ENCODE measurements at places on chromosomes 7 and 10. TPM values are rescaled to one million over a fixed set of nuclear protein-coding genes. Genes with fewer than 3 reads are reported as not detected.

Gene PRLHR
- total RNA-seq, result not detected

Gene SUN3
- total RNA-seq, result not detected

Gene NUPR2
- total RNA-seq, result not detected

Gene BUD23
- 42.4 TPM for total RNA-seq

Gene FAM25A
- not detected for total RNA-seq

Gene FRG2B
- total RNA-seq, result not detected

Gene KAZALD1
- 9.9 TPM for total RNA-seq

Gene DNA2
- 7.1 TPM for total RNA-seq

Gene SUV39H2
- 4.3 TPM for total RNA-seq

Gene CFAP70
- total RNA-seq, result 11.3 TPM

Gene SP8
- total RNA-seq, result not detected

GRCh38 chr7:40133561-40134427 is 628 bp downstream of the MPLKIP start:
- H3K36me3 ChIP-seq, result no peaks in the 10 kb centered on the region
- DNase-seq, result no peak

GRCh38 chr7:90677486-90678404 is 81.6 kb downstream of the CDK14 start:
- no peaks in the 10 kb centered on the region for H3K4me1 ChIP-seq
- no peaks in the 10 kb centered on the region for H3K27me3 ChIP-seq
- DNase-seq, result no peak
- no peak overlapping the region for H3K27ac ChIP-seq
- no peak overlapping the region for H3K4me3 ChIP-seq

DNA sequence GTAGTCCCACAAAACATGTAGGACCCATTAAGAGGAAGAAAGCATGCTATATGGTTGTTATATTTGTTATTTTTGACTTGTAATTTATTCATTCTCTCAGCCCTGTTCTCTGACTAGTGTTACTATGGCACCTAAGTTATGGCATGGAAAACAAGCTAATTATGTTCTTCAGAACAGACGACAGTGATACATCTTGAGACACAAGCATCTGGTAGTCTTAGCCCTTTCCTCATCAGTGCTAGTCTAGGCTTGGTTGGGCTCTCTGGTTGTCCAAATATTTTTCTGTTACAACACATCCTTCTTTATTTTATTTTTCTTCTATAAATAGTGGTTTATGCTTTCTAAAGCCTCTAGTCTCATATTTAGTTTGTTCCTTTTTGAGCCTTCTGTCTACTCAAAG is 308.3 kb upstream of the KAT6B start:
- H3K36me3 ChIP-seq, result no peaks in the 10 kb centered on the region
- H3K27ac ChIP-seq, result no peak overlapping the region
- H3K4me3 ChIP-seq, result no peak overlapping the region
- no peaks in the 10 kb centered on the region for H3K4me1 ChIP-seq

DNA sequence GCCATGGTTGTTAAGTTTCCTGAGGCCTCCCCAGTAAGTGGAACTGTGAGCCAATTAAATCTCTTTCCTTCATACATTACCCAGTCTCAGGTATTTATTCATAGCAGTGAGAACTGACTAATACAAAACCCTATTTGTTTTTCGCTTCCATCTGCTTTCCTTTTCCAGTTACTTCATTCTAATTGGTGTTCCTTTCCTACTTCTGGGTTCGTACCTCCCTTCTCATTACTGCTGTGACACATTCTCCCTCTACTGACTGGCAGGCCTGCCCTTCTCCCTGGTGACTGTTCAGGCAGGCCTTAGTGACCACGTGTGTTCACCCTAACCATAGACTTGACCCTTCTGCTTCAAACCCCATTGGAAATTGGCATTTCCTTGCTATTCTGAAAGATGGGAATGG is 37.7 kb downstream of the MTURN start:
- H3K4me1 ChIP-seq, result peaks cover 26% of the 10 kb centered on the region
- H3K36me3 ChIP-seq, result no peaks in the 10 kb centered on the region
- no peak overlapping the region for H3K4me3 ChIP-seq
- H3K27me3 ChIP-seq, result no peaks in the 10 kb centered on the region

DNA sequence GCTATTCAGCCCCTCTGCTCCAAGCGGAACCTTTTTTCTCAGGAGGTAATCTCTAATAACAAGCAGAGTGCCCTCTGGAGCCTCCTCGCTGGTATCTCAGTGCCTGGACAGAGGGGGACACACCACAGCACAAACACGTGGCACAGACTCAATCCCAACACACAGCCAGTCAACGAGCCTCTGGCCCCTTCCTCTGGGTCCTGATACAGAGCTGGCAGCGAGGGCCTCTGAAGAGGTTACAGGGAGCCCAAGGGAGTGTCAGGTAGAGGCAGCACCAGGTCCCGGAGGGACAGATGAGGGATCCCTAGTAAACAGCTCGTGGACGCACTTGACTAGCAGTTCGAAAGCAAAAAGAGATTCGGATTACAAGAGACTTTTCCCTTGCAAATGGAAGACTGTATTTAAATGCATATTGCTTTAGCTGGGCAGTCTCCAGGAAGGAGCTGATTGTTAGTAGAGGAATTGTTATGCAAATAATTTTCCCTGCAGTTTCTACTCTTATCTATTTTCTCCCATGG is 14.1 kb downstream of the CXCL12 start:
- no peak overlapping the region for H3K4me3 ChIP-seq
- H3K27ac ChIP-seq, result no peak overlapping the region
- no peaks in the 10 kb centered on the region for H3K4me1 ChIP-seq
- H3K36me3 ChIP-seq, result no peaks in the 10 kb centered on the region

DNA sequence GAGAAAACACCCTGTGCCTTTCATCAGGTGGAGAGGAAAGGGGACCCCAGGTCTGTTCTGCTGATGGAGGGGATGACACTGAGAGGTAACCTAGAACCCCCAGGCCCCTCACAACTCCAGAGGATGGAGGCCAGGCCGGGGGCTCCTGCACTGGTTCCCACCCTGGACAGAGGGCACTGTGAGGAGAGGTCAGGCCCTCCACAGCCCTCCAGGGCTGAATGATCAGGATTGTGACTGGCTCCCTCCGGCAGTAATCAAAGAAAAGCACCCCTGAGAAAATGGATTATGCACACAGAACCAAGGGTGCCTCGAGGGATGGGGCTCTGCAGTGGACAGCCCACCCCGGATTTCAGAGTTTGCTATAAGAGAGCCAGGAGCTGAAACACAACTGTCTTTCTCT is 502.8 kb downstream of the TCERG1L start:
- H3K27ac ChIP-seq, result no peak overlapping the region
- no peaks in the 10 kb centered on the region for H3K27me3 ChIP-seq
- no peaks in the 10 kb centered on the region for H3K36me3 ChIP-seq
- no peaks in the 10 kb centered on the region for H3K4me1 ChIP-seq
- DNase-seq, result no peak

GRCh38 chr7:95102662-95103061 is 195.3 kb downstream of the PPP1R9A start:
- H3K4me3 ChIP-seq, result no peak overlapping the region
- no peak for DNase-seq
- no peak overlapping the region for H3K27ac ChIP-seq
- no peaks in the 10 kb centered on the region for H3K4me1 ChIP-seq
- H3K36me3 ChIP-seq, result no peaks in the 10 kb centered on the region

- H3K27ac ChIP-seq, result no peak overlapping the region
- no peaks in the 10 kb centered on the region for H3K4me1 ChIP-seq
- no peak overlapping the region for H3K4me3 ChIP-seq
- DNase-seq, result no peak
- no peaks in the 10 kb centered on the region for H3K27me3 ChIP-seq
- no peaks in the 10 kb centered on the region for H3K36me3 ChIP-seq
These were observed 595.8 kb upstream of the MKI67 start for GRCh38 chr10:128721963-128722445.

DNA sequence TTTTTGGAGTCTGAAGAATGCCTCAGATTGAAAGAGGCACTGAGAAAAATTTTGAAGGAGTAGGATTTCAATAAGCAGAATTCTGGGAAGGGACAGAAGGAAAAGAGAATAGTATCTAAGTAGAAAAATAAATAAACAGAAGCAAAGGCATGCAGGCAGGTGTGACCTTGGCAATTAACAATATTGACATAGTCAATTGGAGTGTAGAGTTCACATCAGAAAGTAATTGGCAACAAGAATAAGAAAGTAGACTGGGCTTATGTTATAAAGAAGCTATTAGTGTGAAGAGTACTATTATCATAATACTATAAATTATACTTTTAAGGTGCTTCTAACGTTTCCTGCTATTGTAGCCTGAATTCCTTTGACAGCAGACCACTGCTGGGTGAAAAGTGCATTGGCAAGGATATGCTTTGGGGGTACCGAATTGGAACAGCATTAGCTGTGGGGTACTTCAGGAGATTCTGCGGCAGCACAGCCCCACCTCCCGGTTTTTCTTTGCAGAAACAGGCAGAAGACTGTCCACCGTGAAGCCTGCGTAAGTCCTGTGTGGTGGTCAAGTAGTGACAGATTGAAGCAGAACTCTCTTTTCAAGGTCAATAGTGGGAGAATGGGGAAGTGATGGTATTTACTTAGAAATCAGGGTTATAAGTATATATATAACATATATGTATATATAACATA is 357.0 kb downstream of the THSD7A start:
- H3K27me3 ChIP-seq, result no peaks in the 10 kb centered on the region
- no peak overlapping the region for H3K27ac ChIP-seq
- no peaks in the 10 kb centered on the region for H3K36me3 ChIP-seq
- DNase-seq, result no peak
- no peak overlapping the region for H3K4me3 ChIP-seq
- H3K4me1 ChIP-seq, result no peaks in the 10 kb centered on the region

DNA sequence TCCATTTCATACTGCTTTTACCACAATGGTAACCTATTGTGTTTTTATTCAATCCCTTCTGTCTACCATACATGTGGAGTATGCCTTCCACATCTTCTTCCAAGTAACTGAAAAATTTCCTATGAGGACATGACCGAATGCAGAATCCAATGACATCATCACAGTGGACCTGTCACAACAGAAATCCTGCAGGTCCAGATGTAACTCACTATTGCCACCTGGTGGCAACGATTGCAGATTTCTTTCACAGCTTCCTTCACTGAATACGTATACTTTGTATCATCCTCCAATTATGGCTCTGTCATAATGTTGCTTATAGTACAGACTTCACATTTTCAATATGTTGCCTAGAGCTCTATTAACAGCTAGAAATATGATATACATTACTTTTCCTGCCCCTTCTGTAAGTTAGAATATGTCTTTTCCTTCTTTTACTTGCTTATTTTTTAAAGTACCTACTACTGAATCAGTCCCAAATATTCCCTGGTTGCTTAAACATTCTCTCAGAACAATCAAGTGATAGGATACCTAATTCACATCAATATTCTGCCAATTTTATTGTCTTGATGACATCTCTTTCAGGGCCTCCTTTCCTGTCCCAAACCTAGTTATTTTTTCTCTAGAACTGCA is 45.4 kb downstream of the SLC13A1 start:
- H3K4me3 ChIP-seq, result no peak overlapping the region
- H3K27me3 ChIP-seq, result no peaks in the 10 kb centered on the region
- H3K27ac ChIP-seq, result no peak overlapping the region
- no peak for DNase-seq
- no peaks in the 10 kb centered on the region for H3K4me1 ChIP-seq

GRCh38 chr10:29627201-29628132 is 7.3 kb downstream of the SVIL start:
- H3K27me3 ChIP-seq, result no peaks in the 10 kb centered on the region
- DNase-seq, result no peak
- no peaks in the 10 kb centered on the region for H3K36me3 ChIP-seq

DNA sequence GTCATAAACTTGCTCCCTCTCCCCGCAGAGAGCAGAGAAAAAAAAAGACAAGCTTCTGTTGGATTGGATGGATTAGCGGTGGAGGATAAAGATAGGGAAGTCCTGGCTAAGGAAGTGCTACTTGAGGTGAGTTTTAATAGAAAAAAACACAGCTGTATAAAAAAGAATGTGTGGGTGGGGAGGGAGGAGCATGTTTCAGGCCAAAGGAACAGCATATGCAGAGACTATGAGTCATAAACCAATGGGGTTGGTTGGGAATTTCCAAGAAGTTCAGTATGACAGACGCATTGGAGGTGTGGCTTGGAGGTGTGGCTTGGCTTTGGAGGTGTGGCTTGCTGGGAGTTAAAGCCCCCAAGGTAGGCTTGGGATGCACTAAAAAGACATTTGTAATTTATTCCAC is 103.0 kb upstream of the LSM8 start:
- no peaks in the 10 kb centered on the region for H3K4me1 ChIP-seq
- H3K27ac ChIP-seq, result no peak overlapping the region
- H3K27me3 ChIP-seq, result no peaks in the 10 kb centered on the region

DNA sequence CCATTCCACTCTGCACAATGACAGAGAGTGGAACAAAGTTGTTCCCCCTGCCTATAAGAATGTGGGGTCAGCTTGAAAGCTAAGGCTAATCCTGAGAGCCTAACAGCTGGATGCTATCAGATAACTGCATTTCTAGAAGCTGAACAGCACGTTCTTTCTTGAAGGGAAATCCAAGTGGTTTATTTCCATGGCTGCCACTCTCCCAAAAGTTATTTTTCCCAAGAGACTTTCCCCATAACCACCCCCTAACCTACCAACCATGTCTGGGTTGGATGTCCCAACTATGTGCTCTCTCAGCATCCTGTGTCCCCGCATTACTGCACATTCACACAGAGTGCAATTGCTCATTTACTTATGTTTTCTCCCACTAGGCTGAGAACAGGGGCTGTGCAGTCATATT is 140.7 kb upstream of the ANKRD1 start:
- no peak for DNase-seq
- no peaks in the 10 kb centered on the region for H3K4me1 ChIP-seq
- no peaks in the 10 kb centered on the region for H3K27me3 ChIP-seq
- H3K4me3 ChIP-seq, result no peak overlapping the region

GRCh38 chr10:21184216-21184615 is 287.1 kb upstream of the NEBL start:
- no peaks in the 10 kb centered on the region for H3K4me1 ChIP-seq
- H3K27ac ChIP-seq, result no peak overlapping the region
- no peaks in the 10 kb centered on the region for H3K36me3 ChIP-seq
- no peak overlapping the region for H3K4me3 ChIP-seq
- no peak for DNase-seq

DNA sequence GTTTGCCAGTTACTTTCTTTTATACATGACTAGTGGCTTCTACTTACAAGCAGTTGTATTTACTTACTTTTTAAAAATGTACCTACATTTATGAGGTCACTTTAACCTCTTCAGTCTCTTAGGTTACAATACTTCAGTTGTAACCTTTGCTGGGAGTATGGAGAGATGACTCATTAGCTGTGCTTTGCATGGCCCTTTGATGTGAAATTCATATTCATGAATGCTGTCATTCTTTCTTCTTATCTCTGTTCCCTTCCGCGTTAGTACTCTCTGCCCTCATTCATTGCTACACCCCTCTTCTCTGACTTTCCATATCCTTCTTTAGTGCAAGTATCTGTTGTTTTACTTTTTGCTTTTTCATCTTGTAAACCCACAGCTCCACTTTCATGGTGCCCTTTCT is 164.3 kb downstream of the BMPER start:
- H3K27ac ChIP-seq, result no peak overlapping the region
- no peak for DNase-seq
- no peak overlapping the region for H3K4me3 ChIP-seq
- H3K27me3 ChIP-seq, result no peaks in the 10 kb centered on the region
- H3K36me3 ChIP-seq, result no peaks in the 10 kb centered on the region
- H3K4me1 ChIP-seq, result peaks cover 9% of the 10 kb centered on the region
